Endothelial cell (in vitro differentiated cells): ENCODE measurements at places on chromosomes 6 and 20.

GRCh38 chr6:10838794-10839333 is 525 bp upstream of the MAK start:
- no peak for DNase-seq

DNA sequence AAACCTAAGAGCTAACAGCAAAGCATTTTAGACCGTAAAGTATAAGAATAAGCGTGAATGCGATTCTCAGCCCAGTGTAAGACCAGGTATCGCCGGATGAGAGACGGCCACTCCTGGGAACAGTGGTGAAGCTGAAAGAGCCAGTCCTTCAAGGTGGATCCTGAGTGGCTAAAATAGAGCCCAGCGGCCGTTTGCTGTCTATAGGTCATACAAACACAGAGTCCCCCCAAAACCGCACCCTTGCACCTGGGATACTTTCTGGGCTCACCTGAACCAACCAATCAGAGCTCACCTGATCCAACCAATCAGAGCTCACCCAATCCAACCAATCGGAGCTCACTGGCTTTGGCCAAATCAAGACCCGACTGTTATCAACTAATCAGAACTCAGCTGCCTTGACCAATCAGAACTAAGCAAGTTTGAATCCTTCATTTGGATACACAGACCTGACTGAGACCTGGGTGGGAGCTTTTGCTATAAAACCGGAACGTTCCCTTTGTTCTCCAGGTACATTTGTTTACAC is 248.2 kb downstream of the DLL1 start:
- no peak for DNase-seq

DNA sequence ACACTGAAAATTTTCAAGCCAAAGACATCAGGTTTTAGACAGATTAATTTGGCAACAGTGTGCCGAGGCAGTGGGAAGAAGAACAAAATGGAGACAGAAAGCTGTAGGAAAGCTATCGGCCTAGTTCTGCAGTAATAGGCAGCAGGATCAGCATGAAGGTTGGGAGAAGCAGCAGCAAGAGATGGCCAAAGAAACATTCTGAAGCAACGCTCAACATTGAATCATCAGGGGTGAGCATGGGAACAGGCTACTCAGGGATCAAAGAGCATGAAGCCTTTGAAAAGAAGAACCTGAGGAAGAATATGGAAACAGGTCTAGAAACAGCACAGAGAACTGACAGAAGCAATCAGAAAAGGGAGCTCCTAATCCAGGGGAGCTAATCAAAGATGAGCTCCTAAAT is 7.1 kb upstream of the DST start:
- DNase-seq: no peak

GRCh38 chr6:144062786-144063185 is 32.6 kb downstream of the SF3B5 start:
- no peak for DNase-seq

- DNase-seq: no peak
These were observed 103.4 kb upstream of the CDYL start for GRCh38 chr6:4672772-4673171.

GRCh38 chr20:2745060-2745910 is 52.7 kb downstream of the EBF4 start:
- no peak for DNase-seq

DNA sequence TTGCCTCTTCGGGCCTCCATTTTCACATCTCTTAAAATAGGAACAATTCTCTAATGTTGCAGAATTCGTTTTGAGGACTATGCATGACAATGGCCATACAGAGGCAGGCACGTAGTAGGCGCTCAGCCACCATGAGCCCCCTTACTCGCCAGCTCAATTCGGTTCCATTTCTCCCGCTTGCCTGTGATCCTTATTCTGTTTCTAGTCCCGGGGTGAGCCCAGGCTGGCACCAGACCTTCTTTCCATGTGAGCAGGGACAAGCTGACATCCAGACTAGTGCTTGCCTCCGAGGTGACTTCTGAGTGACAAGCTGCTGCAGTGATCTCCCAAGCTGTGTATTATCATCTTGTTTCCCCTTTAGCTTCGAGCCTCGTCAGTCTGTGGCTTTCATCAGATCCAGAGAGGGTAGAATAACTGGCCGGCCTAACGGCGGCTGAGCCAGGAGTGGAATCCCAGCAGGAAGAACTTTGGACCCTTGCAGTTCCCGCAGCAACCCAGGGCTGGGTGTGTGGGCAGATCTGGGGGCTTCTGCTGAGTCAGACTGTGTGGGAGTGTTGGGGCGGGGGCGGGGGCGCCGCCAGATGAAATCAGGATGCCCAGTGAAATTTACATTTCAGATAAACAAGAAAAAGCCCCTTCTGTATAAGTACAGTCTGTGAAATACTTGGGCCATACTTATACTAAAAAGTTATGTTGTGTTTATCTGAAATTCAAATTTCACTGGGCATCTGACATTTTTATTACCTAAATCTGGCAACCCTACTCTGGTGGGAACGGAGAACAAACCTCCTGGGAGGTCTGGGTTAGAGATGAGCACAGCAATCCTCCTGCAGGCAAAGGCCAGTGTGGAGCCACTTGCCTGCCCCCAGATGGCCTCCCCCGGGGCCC is 10.9 kb downstream of the BANF2 start:
- DNase-seq: no peak

GRCh38 chr6:123855506-123855905 is 51.8 kb downstream of the NKAIN2 start:
- no peak for DNase-seq

DNA sequence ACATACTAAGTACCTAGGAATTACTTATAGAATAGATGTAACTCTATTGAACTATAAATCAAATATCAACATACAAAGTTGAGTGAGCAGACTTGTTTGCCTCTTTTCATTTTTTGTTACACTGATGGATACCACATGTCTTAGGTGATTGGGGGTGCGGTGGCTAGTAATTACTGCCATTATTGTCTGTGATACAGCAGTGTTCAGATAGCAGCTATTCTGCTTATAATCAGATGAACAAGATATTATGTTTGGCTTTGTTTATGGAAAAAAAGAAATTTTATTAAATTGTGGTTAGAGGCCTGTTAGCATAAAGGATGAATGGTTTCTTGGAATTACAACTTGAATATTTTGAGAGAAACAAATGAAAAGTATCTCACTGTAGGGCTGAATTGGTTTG is 55.9 kb downstream of the KCNQ5 start:
- DNase-seq: no peak
